ENCODE measurements at places on chromosomes 7 and 10.

GRCh38 chr7:116897661-116898060, 35.3 kb downstream of the CAPZA2 start:
- DNase-seq, result no peak

GRCh38 chr7:74466196-74466813, 12.6 kb downstream of the GTF2IRD1 start:
- DNase-seq, result no peak

GRCh38 chr7:56375173-56375572, 259.0 kb upstream of the NUPR2 start:
- no peak for DNase-seq

- no peak for DNase-seq
Observed at GRCh38 chr7:121000081-121000983, 11.8 kb downstream of the CPED1 start.

DNA sequence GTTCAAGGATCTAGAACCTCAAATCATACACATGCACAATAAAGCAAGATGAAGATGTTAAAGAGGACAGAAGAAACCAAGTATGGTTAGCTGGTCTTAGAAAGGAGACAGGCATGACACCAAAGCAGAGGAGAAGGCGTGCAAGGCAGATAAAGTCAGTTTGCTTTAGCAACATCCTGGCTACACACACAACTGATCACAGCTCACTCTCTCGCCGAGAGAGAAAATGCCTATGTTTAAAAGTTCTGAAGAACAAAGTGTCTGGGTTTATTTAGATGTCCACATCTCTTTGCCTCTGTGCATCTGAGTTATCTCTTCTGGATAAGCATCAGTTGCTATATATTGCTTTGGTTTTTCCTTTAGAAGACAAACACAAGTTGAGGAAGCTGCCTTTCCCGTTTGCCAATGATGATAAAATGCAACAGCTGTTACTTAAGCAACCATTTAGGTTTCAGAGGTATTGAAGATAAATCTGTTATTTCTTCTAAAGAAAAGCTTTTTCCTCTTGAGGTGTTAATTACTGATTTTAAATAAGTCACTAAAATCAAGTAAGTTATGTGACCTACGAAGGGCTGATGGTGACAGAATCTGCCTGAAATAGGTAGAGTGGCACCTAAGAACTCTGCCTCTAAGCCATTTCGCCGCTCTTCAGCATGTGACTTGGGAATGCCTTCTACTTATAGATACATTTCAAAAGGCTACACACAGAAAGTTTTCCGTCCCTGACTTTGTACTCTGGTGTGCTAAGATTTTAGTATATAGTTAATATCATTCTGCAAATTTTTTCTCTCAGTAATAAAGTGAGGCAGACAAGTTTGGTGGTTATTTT, 146.2 kb upstream of the ASAH2 start:
- DNase-seq, result no peak

GRCh38 chr10:10946801-10947200, 70.9 kb upstream of the CELF2 start:
- DNase-seq, result no peak

GRCh38 chr10:61793760-61794703, 107.5 kb upstream of the ARID5B start:
- DNase-seq, result no peak

GRCh38 chr7:105673367-105674084, 92.2 kb upstream of the EFCAB10 start:
- no peak for DNase-seq

GRCh38 chr10:21514129-21514817, 11.2 kb downstream of the SKIDA1 start:
- no peak for DNase-seq

DNA sequence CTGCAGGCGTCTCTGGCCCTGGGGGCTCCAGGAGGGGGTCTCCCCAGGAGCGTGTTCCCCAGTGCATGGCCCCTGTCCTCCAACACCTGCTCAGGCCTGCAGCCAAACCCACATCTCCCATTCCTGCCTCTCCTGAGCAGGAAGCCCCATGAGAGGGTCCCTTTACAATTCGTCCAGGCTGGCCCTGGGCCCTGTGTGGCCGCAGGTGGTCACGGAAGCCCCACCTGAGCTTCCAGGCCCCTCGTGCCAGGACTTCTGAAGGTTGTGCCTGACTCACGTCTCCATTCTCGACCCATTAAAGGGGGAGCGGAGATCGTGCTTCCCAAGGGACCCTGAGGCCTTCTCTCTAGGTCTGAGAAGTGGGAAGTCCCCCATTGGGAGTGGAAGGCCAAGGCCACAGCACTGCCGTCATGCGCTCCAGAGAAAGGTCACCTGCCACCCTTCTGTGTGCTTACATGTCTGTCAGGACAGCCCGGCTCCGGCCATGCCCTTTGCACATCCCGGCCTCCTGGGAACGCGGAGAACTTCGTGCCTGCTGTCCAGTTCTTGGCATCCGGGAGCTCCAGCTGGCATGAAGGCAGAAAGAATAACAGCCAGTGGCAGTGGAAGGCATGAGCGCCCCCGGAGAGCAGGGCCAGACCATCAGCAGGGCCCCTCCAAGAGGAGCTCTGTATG, 382.3 kb downstream of the DNAJB6 start:
- no peak for DNase-seq

- no peak for DNase-seq
Observed at GRCh38 chr7:7109934-7110333, 72.4 kb upstream of the C1GALT1 start.

GRCh38 chr7:128017862-128018845, 13.1 kb downstream of the LRRC4 start:
- no peak for DNase-seq

DNA sequence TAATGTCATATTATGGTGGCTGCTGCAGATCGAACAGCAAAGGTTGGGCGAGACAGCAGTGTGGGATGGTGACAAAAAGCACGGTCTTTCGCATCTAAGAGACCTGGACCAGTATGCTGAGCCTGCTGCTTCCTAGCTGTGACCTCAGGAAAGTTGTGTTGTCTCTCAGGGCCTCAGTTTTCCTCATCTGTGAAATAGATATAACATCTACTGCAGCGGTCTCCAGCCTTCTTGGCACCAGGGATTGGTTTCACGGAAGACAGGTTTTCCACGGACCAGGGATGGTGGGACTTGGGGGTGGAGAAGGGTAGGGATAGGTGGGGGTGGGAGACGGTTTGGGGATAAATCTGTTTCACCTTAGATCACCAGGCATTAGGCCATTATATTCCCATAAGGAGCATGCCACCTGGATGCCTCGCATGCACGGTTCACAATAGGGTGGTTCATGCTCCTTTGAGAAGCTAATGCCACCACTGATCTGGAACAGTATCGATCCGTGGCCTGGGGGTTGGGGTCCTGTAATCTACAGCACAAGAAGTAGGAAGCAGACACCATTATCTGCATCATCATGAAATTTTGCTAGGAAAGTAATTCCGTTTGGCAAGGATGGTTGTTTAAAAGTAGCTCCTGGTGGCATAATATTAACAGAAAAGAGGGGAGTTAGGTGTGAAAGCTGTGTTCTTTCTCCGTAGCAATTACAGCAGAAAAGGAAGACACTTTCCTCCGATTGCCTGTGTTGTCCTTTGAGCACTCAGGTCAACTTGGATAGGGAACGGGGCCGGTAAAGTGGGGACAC, 10.8 kb downstream of the KLF6 start:
- DNase-seq, result no peak

DNA sequence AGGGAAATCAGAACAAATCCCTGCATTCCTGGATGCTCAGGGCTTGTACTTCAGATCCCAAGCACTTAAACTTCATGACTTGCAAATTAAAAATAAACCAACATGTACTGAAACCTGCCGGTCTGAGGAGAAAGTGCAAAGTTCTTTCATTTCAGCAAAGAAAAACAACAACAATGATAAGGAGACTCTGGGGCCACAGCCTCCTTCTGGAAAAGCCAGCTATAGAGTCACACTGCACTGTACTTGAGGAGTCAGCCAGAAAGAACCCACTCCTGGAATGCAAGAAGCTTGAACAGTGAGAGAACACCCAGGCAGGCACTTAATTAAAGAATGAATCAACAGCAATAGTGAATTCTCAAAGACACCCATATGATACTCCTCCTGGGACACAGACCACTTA, 49.7 kb upstream of the TM9SF3 start:
- no peak for DNase-seq

- peak; percentile 57 for DNase-seq
Observed at GRCh38 chr10:80454513-80455460, 677 bp downstream of the TSPAN14 start.

DNA sequence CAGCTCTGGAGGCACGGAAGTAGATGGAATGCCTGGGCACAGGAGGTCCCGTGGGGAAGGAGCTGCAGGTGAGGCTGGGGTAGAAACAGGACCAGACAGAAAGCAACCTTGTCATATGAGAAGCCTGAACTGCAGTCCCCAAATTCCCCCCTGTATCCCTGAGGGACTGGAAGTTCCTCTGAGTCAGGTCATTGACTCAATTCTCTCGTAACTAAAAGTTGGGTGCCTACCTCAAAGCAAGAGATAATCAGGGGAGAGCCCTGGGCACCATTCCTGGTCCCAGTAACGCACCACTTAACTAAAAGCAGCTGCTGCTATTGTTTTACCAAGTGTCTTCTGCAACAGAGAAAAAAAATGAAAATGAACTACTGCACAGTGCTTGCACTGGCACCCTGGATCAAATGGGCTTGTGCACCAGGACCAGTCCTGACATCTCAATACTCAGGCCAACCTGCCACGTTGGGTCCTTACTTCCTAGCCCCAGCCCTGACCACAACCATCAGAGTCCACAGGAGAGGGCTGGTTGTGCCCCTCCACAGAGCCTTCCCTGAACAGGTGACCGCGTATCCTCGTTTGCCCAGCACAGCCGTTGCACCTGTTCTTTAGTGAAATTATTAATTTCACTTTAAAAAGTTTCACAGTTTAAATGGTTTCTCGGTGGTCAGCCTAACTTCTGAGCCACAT, 79.3 kb downstream of the GRID1 start:
- no peak for DNase-seq

- DNase-seq, result no peak
Observed at GRCh38 chr7:108404509-108405420, 51.5 kb downstream of the NRCAM start.

DNA sequence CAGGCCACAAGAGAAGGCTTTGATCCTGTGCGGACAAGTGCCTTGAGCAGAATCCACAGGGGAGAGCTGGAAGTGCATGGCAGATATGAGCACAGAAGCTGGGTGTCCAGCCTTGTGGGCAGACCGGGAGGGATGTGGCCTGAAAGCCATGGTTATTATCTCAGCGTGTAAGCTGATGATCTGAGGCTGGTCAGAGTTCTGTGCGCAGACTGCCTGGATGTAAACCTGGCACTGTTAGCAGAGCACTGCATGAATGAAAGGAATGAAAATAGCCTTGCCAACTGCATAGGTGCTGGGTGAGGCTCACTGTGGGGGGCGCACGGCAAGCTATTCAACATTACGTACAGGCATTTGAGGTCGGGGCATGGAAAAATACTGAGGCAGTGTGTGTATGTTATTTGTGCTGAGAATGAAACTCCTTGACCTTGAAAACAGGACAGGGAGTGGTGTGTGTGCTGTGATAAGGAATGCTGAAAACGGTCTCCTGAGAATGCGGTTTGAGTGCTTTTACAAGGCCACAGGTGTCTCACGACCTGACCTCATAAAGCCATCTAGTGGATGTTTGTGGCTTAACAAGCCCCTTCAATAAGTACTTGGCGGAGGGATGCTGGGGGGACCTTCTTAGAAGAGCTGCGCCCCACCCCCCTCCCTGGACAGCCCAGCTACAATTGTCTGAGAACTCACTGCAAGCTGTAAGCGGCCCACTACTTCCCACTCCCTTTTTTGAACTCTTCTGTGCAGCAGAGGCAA, 18.7 kb downstream of the AKR1C1 start:
- DNase-seq, result peak; percentile 44

All from iPS-NIHi11 (cell line).